Fibroblast of skin of left quadriceps (primary cell): ENCODE measurements at places on chromosomes 5 and 9.

DNA sequence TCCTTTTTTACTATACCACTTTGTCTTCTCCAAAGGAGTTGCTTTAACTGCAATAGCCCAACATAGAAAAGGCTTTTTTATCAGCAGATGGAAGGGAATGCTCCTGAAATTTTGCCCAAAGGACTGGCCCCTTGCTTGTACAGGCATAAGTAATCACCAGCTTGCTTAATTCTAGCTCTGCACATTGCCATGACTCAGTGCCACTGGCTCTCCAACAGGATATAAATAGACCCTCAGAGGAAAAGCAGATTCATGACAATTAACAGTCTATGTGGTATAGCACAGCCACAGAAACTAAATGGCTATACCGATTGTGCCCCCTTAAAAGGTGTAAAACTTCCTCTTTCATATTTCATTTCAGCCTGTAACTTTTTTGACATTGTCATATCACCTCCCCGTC lies 227.0 kb downstream of the ZNF608 start:
- DNase-seq = peak; percentile 62

GRCh38 chr5:51838459-51838858 lies 455.2 kb downstream of the ISL1 start:
- DNase-seq = no peak

DNA sequence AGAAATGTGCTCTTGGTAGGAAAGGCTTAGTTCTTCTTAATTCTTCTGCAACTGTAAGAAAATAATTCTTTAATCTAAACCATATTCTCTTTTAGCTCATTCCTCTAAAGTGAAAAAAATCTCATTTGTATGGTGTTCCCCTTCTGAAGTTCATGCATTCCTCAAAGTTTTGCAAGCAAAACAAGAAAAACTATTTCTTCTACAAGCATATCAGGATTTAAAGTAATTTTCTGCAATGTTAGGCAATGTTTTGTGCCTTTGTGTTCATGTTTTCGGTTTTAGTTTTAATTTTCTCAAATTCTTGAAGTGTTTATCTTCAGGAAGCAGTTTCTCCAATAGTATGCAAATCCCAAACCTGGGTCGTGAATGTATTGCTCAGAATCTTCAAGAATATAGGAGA lies 12.7 kb upstream of the GPR21 start:
- DNase-seq = no peak

- DNase-seq = no peak
Measured at GRCh38 chr5:166618526-166618925, 1672.9 kb upstream of the WWC1 start.

DNA sequence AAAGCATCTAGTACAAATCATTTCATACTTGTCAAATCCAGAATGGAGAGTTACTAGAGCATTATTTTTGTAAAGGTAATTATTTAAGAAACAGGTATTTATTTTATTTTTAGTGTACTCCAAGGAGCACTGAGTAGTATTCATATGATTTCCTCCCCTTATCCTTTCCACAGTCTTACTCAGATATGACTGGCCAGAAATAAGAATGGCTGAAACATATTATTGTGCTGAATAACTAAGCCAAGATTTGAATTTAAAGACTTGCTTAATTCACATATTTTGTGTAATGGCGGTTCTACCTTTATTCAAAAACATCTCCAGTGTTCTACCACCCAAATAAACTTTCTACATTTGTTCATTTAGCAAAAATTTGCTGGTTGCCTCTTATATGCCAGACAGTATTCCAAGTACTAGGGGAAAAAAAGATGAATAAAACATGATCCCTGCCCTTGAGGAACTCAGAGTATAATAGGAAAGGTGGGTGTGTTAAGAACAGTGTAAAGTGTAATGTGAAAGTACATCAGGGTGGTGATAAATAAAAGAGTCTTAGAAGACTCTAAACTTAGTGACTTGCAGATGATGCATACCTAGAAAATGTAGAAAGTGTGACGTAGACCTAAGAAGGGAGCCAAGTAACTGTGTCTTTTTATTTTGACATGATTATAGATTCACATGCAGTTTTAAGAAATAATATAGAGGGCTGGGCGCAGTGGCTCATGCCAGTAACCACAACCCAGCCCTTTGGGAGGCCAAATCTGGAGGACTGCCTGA lies 110.4 kb upstream of the GRHPR start:
- DNase-seq = peak; percentile 16

GRCh38 chr9:136544548-136544963 lies 1.3 kb downstream of the NOTCH1 start:
- DNase-seq = no peak

DNA sequence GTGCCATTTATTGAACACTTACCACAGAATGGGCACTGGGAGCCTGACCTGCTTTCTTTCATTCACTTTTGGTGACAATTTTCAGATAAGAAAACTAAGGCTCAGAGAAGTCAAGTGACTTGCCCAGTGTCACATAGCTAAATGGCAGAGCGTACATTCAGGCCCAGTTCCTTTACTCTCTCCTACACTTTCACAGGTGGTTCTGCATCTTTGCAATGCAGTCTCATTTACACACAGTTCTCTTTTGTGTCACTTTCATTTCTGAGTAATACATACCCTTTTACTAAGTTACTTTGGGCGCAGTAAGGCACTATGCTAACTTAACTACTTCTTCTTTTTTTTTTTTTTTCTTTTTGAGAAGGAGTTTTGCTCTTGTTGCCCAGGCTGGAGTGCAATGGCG lies 8.3 kb downstream of the NFIL3 start:
- no peak for DNase-seq

- DNase-seq = no peak
Measured at GRCh38 chr9:133210609-133211008, 1.6 kb upstream of the OBP2B start.

GRCh38 chr5:177447611-177448243 lies 1.1 kb downstream of the PRR7 start:
- no peak for DNase-seq

DNA sequence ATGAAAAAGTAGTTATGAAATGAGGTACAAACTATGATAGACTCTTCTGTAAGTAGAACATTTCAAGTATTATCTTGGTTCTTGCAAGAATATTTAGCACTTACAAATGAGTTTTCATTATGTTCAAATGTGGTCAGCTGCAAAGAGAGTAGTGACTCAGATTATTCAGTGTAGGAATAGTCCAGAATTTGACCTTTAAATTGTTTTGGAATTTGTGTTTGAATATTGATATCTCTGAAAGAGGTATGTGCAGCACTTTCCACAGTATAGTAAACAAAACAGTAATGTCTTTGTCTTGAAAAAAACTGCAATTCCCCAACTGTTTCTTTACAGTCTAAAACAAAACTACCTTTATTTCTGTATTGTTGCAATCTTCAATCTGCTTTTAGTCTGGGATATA lies 56.1 kb downstream of the WDR70 start:
- DNase-seq = no peak

GRCh38 chr5:148390914-148391313 lies 7.2 kb downstream of the FBXO38 start:
- no peak for DNase-seq

DNA sequence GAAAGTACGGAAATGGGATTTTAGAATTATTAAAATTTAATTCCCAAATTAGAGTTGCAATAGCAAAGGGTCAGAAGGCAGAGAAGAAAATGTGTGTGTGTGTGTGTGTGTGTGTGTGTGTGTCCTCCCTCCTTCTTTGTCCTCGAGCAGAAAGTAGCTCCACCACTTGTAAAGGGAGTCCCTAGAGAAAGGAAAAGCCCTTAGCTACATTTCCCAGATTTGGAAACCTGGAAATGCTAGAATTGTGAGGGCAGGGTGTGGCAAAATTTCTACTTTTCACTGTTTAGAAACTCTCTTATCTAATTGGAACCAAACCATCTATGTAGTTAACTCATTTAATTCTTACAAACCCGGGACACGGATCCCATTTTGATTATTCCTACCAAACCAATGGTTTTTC lies 33.2 kb upstream of the LIFR start:
- DNase-seq = no peak

GRCh38 chr9:89021154-89021803 lies 30.0 kb downstream of the S1PR3 start:
- DNase-seq = peak; percentile 67

GRCh38 chr5:167899490-167900070 lies 391.9 kb upstream of the WWC1 start:
- DNase-seq = no peak

DNA sequence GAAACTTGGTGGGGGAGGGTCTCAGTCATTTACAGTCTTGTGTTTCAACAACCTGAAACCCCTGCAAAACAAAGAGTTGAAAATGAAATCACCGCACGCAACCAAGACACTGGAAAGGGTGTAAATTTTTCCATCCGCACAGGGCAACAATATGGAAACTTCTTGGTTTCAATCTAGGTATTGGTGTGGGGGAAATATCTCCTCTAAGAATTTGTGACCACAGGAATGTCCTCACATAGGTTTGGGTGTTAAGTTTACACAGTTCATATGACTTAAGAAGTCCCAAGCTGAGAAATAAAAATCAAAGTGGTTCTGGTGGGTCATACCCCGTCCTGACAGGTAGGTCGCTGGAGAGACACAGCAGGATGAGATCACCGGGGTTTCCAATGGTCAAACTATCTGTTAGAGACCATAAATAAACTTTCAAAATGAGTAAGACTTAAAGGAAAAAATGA lies 51.9 kb upstream of the PIP5K1B start:
- DNase-seq = no peak

DNA sequence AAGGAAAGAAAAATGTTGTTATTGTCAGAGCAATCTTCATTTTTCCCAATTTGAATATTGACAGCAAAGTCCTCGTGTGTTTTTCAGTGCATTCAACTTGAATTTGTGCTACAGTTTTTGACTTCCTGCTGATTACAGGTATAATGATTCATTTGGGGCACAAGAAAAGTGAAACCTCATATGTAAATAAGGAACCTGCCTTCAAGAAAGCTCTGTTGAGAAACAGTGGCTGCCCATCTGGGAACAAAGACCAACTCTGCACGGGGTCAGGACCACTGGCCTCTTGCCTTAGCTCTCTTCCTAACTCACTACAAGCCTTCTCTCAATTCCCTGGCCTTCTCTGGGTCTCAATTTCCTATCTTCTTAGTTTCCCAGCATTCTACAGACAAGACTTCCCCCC lies 21.0 kb downstream of the TIMD4 start:
- DNase-seq = no peak

GRCh38 chr5:129906177-129906887 lies 2.1 kb downstream of the CHSY3 start:
- peak; percentile 16 for DNase-seq

GRCh38 chr5:1244976-1245375 lies 19.8 kb downstream of the SLC6A18 start:
- no peak for DNase-seq

DNA sequence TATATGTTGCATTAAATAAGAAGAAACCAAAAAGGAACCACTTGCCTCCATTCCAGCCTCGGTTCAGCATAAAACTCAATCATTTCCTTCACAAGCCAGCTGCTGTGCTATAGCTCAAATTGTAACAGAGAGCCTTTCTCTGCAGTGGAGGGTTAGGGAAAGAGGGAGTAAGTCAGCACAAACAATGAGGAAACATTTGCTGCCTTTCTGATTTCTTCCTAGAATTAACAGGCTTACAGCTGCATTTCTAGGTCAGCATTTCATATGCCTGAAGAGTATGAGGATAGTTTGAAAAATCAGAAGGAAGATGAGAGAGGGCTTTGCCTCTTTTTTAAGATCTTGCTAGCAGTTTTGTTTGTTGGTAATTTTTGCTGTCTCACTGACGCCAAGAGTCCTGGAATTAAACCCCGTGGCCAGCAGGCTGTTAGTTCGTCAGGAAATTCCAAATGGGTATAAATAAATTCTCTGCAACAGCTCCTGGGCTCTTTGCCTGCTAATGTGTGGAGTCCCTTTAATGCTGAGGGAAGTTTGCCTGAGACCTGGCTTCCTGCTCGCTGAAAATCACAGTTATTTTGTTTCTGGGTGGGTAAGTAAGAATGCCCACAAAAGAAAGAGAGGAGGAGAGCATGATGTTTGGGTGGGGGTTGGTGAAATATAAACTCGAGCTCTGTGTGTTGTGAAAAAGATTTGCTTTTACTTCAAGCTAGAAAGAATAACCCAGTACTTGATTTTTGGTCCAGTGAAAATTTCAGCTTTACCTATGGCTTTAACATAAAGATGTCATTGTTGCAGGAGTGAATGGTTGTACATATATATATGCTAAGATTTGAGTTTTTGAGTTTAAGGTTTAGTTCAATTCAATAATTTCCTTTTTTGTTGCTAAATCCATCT lies 148.1 kb upstream of the DMRT1 start:
- DNase-seq = peak; percentile 76

GRCh38 chr5:177299697-177300096 lies 3.8 kb downstream of the RAB24 start:
- no peak for DNase-seq

DNA sequence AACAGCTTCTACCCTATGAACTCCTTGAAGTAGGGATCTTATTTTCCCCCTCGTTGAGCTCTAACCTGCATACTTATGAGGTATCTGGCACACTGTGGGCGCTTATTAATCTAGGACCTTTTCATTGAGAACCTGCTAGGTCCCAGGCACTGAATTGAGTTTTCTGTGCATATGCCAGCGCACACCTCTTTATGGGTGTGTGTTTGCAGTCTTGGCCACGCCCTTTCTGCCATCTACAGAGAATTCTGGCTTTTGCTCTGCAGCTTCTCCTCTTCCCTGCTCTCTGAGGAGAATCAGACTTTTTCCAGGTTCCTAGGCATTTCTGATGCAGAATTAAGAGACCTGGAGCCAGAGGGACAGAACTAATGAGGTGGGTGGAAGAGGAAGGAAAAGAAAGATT lies 25.4 kb upstream of the SSBP2 start:
- DNase-seq = no peak

DNA sequence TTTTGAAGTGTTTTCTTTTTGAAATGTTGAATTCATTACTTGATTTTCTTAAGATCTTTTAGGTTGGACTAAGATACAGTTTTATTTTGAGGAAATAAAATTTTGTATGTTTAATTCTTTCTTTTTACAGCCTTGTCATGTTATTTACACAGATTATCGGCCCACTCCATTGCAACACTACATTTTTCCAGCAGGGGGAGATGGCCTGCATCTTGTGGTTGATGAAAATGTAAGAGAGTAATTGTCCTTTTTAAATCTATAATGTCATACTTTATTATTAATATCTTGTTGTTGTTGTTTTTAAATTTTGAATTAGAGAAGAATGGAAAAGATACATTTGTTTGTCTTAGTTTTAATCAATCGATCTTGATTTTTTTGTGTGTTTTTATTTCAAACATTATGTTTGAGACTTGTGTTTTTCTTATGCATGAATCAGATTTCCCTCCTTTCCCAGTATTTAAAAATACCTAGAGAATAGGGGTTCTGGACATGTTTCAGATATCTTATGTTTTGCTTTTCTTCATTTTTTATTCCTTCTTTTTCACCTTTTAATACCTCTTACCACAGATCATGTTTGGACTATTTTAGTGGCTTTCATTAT lies 36.7 kb downstream of the MTREX start:
- peak; percentile 36 for DNase-seq
